ENCODE measurements at places on chromosomes 5 and 9.

- no peak overlapping the region for H3K4me3 ChIP-seq
- no peaks in the 10 kb centered on the region for H3K36me3 ChIP-seq
- no peak overlapping the region for H3K27ac ChIP-seq
- DNase-seq, result no peak
- H3K27me3 ChIP-seq, result no peaks in the 10 kb centered on the region
- H3K4me1 ChIP-seq, result no peaks in the 10 kb centered on the region
Measured at GRCh38 chr5:92560698-92561401, 1020.2 kb downstream of the NR2F1-AS1 start.

DNA sequence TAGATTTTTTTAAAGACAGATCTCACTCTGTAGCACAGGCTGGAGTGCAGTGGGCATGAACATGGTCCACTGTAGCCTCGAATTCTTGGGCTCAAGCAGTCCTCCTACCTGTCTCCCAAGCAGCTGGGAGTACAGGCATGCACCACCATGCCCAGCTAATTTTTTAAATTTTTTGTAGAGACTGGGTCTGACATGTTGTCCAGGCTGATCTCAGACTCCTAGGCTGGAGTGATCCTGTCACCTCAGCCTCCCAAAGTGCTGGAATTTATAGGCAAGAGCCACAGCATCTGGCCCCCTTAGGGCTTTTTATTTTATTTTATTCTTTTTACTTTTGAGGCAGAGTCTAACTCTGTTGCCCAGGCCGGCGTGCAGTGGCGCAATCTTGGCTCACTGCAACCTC is 56.4 kb downstream of the NSD1 start:
- H3K27ac ChIP-seq, result no peak overlapping the region
- H3K4me1 ChIP-seq, result no peaks in the 10 kb centered on the region
- no peak overlapping the region for H3K4me3 ChIP-seq
- DNase-seq, result no peak
- H3K36me3 ChIP-seq, result peaks cover 19% of the 10 kb centered on the region

DNA sequence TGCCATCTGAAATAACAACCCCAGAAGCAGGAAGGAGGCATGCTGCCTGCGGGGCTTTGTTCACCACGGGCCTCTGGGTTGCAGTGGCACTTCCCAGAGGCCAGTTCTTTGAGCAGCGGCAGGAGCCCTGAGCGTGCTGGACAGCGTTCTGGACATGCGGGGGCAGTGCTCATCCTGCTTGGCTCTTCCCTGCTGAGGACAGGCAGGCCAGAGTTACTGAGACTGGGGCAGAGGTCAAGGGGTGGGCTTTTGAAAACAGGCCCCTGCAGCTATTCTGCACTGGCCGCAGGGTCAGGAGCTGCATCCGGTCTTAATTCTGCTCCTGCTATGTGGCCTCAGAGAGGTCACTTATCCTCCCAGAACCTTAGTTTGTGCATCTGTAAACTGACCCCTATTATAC is 258.6 kb downstream of the FSTL4 start:
- H3K4me1 ChIP-seq, result no peaks in the 10 kb centered on the region
- DNase-seq, result no peak
- peaks cover 7% of the 10 kb centered on the region for H3K27me3 ChIP-seq

- DNase-seq, result no peak
- H3K4me3 ChIP-seq, result no peak overlapping the region
- no peaks in the 10 kb centered on the region for H3K4me1 ChIP-seq
Measured at GRCh38 chr5:11143456-11144267, 382.6 kb upstream of the DAP start.

- H3K36me3 ChIP-seq, result no peaks in the 10 kb centered on the region
- no peaks in the 10 kb centered on the region for H3K27me3 ChIP-seq
- no peak for DNase-seq
- H3K27ac ChIP-seq, result no peak overlapping the region
- H3K4me3 ChIP-seq, result no peak overlapping the region
Measured at GRCh38 chr5:11069041-11069440, 308.0 kb upstream of the DAP start.

DNA sequence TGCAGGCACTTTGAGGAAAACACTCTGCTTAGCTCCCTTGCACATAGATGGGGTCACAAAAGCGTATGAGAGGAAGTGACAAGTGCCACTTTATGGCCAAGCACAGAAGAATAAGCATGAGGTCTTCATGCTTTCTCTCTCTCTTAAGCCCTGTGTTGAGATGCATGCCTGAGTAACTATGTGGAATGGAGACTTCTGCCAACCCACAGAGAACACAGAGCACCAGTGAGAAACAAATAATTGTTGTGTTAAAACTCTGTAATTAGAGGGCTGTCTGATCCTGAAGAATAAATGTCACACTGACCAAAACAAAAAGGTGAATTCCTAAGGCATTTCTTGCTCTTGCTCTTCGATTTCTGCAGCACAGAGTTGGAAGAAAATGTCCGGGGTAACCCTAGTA is 488.5 kb downstream of the CTNND2 start:
- H3K4me3 ChIP-seq, result no peak overlapping the region
- no peaks in the 10 kb centered on the region for H3K4me1 ChIP-seq
- no peak overlapping the region for H3K27ac ChIP-seq
- H3K27me3 ChIP-seq, result no peaks in the 10 kb centered on the region

DNA sequence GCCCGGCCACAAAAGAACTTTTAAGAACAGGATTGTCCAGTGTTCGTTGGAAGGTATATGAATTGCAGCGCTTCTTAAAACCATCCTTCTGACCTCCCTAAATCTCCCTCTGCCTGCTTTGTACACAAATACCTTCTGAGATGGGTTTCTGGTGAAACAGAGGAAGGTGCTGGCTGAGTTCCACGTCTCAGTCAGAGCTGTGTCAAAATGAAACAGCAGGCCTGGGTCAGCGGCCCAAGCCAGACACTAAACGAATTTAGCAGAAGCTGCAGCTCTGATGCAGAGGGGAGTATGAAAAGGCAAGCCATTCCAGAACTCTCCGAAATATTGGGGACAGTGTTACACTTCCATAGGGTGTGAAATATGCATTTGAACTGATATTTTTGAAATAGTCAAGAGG is 37.8 kb upstream of the CRB2 start:
- peaks cover 2% of the 10 kb centered on the region for H3K36me3 ChIP-seq
- DNase-seq, result no peak
- H3K27me3 ChIP-seq, result peaks cover 32% of the 10 kb centered on the region
- peaks cover 37% of the 10 kb centered on the region for H3K4me1 ChIP-seq
- no peak overlapping the region for H3K27ac ChIP-seq

DNA sequence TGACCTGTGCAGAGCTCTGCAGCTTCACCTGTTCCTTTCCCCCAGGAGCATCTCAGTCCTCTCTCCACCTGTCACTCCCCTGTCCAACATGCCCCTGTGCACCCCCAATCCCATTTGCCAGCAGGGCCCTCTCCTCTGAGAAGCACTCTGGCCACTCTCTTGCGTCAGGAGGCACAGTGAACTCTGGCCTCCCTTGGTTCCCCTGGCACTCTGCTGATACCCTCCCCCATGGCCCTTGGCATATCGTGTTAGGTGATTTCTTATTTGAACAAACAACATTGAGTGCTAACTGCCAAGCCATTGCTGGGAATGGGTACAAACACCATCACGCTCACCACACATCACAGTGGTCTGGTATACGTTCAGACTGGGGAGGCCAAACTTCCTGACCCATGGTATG is 20.9 kb upstream of the TNIP1 start:
- H3K27me3 ChIP-seq, result no peaks in the 10 kb centered on the region
- no peak overlapping the region for H3K4me3 ChIP-seq
- H3K4me1 ChIP-seq, result peaks cover 40% of the 10 kb centered on the region

DNA sequence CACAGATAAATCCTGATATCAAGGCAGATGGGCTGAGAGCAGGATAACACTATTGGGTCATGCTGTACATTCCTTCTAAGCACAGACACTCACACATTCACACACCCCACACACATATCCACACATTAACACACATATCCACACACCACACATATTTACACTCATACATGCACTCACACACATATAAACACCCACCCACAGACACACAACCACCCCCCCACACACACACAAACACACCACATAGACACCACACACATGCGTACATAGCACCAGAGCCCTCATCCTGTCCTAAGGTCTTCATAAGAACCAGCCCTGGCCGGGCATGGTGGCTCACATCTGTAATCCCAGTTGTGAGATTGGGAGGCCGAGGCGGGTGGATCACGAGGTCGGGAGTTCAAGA is 322.3 kb upstream of the ADCY2 start:
- no peaks in the 10 kb centered on the region for H3K27me3 ChIP-seq
- no peak overlapping the region for H3K4me3 ChIP-seq
- H3K36me3 ChIP-seq, result no peaks in the 10 kb centered on the region
- DNase-seq, result no peak

DNA sequence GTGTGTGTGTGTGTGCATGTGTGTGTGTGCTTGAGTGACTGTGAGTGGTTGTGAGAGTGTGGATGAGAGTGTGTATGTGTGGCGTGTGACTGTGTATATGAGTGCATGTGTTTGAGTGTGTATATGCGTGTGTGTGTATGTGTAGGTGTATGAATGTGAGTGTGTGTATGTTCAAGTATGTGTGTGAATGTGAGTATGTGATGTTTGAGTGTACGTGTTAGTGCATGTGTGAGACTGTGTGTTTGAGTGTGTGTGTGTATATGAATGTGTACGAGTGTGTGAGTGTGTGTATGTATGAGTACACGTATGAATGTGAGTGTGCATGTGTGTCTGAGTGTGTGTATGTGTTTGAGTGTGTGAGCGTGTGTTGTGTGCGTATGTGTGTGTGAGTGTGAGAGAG is 47.8 kb downstream of the KCNIP1 start:
- H3K4me3 ChIP-seq, result no peak overlapping the region
- no peaks in the 10 kb centered on the region for H3K4me1 ChIP-seq
- peaks cover 4% of the 10 kb centered on the region for H3K27me3 ChIP-seq
- no peak for DNase-seq
- H3K27ac ChIP-seq, result no peak overlapping the region

- no peaks in the 10 kb centered on the region for H3K27me3 ChIP-seq
- H3K27ac ChIP-seq, result no peak overlapping the region
Measured at GRCh38 chr9:129828051-129828450, 4.1 kb upstream of the TOR1A start.

DNA sequence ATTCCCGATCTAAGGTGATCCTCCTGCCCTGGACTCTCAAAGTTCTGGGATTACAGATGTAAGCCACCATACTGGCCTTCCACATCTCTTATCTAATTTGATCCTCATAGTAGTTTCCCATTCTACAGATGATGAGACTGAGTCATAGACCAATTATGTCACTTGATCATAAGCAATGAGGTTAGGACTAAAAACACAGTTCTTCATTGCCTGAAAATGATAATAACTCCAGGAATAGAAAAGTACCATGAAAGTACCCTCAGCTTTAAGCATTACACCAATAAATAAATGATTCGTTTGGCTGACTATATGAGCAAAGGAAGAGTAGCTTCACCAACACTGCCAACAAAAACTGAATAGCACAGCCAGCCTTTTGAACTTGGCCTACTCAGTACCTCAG is 389.5 kb downstream of the ACTL7B start:
- H3K4me3 ChIP-seq, result no peak overlapping the region
- no peaks in the 10 kb centered on the region for H3K36me3 ChIP-seq
- no peak overlapping the region for H3K27ac ChIP-seq
- no peaks in the 10 kb centered on the region for H3K4me1 ChIP-seq
- H3K27me3 ChIP-seq, result no peaks in the 10 kb centered on the region

DNA sequence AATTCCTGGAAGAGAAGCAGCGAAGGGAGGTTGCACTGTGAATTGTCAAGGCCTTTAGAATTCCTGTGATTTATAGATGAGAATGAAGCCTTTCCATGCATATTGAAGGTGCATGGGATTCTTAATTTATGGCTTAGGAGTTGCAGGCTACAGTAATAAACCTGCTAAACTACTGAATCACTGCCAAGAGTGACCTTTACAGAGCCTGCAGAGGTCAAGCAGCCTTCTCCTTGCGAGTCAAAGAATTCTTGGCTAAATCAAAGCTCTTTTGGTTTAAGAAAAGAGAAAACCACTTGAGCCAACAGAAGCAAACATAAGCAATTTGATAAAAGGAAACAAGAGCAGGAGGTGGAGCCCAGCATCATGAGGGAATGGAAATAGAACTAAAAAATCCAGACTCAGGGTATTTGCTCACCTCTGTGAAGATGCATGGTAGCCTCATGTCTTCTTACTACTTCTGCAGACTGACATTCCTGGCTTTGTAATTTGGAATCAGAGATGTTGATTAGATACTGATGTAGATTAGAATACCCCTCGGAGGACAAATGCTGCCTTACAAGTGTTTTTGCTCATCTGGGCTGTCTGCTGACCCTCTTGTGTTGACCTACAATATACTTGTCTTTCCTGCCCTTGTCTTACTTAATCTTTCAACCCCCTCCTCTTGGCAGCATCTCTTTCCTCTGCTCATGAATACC is 90.3 kb upstream of the IFNK start:
- H3K4me1 ChIP-seq, result peaks cover 16% of the 10 kb centered on the region
- no peak overlapping the region for H3K4me3 ChIP-seq
- H3K36me3 ChIP-seq, result no peaks in the 10 kb centered on the region
- DNase-seq, result no peak

DNA sequence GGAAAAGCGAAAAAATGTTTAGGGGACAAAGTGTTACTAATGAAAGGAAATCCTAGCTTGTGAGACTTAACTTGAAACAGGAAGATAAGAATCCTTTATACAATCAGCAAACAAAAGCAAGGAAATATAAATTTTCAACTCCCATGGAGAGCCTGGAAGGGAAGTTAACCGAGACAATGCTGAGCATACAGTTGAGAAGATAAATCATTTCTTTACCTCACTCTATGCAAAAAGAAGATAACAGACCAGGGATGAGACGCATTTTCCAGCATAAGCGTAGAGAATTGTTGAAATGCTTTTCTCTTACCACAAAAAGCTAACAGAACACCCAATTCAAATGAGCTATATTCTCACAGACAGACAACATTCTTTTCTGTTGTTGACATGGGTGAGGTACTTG is 309.6 kb downstream of the CWC27 start:
- no peaks in the 10 kb centered on the region for H3K27me3 ChIP-seq
- no peak overlapping the region for H3K27ac ChIP-seq
- no peak overlapping the region for H3K4me3 ChIP-seq
- H3K4me1 ChIP-seq, result peaks cover 15% of the 10 kb centered on the region
- DNase-seq, result no peak

- H3K36me3 ChIP-seq, result no peaks in the 10 kb centered on the region
- H3K27me3 ChIP-seq, result no peaks in the 10 kb centered on the region
- H3K27ac ChIP-seq, result no peak overlapping the region
- no peaks in the 10 kb centered on the region for H3K4me1 ChIP-seq
- no peak overlapping the region for H3K4me3 ChIP-seq
Measured at GRCh38 chr5:62621280-62621679, 42.7 kb downstream of the LRRC70 start.

DNA sequence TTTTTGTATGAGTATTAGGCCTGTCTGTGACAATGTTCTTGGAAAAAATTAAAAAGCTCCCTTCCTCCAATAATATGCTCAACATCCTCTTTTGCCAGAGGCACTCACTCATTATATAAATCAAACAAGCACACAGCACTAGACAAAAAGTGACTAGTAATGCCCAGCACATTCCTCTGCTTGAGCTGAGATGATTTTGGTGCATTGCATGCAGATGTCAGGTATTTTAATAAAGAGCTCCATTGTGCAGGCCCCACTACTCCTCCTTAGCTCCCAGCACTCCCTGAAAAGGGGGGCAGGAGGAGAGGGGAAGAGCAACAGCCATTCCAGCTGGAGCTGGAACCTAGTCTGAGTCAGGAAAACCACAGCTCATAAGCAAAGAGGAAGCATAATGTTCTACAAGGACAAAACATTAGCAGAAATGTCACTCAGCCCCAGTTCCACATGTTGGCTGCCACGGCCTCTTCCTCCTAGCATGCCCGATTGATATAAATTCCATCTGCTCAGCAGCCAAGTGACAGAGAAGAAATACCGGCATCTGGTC is 348.5 kb downstream of the BNC2 start:
- no peaks in the 10 kb centered on the region for H3K4me1 ChIP-seq
- no peak for DNase-seq
- H3K27me3 ChIP-seq, result no peaks in the 10 kb centered on the region

- peak; percentile 44 for DNase-seq
- H3K27me3 ChIP-seq, result no peaks in the 10 kb centered on the region
- H3K4me3 ChIP-seq, result no peak overlapping the region
Measured at GRCh38 chr9:5442400-5443011, 4.8 kb upstream of the PLGRKT start.

All from activated naive CD4-positive, alpha-beta T cell treated with anti-CD3 and anti-CD28 coated beads, Interleukin-2, amount 10 ng/mL, durations not matched to agents 7 days and 5 days (primary cell).